ENCODE measurements at places on chromosomes 7 and 10.

DNA sequence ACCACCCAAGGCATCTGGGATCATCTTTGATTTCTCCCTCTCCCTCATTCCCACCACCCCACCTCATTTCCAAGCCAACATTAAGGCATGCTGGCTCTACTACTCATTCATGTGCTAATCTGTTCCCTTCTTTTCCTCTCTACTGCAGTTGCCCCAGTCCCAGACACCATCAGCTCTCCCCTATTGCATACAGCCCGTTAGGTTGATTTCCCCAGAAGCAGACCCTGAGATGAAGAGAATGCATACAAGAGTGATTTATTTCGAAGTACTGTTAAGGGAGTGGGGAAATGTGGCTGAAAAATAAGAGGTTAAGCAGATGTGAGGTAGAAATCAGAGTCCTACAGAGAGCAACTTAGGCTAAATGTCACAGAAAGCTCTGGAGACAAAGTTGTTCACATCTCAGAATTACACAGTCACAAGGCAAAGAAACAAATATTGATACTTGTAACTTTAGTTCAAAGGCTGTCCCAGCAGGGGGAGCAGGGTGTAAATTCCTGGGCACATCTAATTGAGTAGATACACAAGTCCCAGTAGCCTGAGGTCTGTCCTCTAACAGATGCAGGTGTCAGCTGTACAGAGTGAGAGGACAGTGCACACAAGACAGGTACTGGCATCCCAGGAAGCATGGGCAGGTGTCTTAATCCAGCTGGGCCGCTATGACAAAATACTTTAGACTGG lies 20.9 kb downstream of the AKR1D1 start:
- DNase-seq = no peak

DNA sequence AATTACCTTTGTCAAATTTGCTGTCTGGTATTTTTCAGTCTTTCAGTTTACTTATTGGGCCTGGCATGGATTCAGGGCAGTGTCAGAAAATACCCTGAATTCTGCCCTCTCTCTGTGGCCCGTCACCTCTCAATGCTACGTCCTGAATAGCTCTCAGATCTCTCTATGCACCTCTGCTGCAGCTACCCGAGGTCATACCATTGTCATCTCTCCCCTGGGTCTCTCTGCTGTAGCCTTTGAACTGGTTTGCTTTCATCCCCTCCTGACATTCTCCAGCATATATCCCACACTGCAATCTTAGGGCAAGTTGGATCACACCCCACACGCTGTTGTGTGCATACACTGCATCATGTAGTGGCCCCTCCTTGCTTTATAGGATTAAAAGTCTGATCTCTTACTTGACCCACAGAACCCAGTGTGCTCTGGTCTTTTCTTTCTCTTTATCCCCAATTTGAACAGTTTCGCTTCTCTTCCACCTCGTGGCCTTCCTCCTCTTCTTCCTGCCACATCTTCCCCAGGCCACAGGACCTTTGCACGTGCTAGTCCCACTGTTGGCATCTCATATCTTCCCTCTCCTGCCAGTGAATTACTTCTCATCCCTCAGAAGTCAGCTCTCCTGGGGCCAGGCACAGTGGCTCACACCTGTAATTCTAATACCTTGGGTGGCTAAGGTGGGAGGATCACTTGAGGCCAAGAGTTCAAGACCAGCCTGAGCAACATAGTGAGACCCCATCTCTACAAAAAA lies 372.9 kb downstream of the GALNT17 start:
- no peak for DNase-seq

DNA sequence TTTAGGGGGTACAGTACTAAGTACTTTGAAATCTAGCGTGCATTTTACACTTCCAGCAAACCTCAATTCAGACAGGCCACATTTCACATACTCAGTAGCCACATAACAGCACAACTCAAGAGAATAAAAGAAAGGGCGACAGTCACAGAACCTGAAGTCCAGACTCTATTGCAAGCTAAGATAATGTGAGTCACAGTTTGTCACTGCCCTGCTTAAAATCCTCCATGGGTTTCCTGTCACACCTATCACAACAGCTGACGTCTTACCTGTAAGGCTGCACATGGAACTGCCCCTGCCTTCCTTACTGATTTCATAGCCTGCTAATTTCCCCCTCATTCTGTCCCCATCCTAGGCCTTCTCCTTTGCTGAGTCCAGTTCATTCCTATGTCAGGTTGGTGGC lies 16.1 kb upstream of the CDK14 start:
- no peak for DNase-seq

DNA sequence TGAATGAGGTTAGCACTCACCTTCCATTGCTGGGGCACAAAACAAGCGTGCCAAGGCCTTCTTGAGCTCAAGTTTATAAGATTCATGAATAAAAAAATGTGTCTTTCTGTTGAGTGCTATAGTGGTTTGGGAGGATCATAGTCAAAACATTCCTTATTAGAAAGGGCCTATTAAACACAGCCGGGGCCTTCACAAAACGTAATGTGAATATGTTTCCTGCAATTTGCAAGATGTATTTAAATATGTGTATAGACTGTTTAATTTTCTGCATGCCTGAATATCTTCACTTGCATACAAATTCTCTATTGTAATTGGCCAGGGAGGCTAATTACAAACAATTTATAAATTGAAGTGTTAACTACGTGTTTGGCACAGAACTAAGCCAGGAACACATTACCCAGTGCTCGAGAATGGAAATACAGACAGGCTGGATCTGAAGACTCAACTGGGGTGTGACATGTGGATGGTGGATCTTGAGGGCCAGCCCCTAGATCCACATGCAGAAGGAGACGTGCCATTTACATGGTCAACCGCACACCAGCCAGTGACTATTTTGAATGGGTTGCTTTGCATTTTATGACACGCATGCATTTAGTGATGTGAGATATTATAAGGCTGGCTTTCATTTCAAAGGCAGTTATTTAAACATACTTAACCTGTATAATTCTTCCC lies 31.3 kb downstream of the LYZL2 start:
- no peak for DNase-seq

GRCh38 chr7:47738563-47739166 lies 156.8 kb upstream of the TNS3 start:
- no peak for DNase-seq

DNA sequence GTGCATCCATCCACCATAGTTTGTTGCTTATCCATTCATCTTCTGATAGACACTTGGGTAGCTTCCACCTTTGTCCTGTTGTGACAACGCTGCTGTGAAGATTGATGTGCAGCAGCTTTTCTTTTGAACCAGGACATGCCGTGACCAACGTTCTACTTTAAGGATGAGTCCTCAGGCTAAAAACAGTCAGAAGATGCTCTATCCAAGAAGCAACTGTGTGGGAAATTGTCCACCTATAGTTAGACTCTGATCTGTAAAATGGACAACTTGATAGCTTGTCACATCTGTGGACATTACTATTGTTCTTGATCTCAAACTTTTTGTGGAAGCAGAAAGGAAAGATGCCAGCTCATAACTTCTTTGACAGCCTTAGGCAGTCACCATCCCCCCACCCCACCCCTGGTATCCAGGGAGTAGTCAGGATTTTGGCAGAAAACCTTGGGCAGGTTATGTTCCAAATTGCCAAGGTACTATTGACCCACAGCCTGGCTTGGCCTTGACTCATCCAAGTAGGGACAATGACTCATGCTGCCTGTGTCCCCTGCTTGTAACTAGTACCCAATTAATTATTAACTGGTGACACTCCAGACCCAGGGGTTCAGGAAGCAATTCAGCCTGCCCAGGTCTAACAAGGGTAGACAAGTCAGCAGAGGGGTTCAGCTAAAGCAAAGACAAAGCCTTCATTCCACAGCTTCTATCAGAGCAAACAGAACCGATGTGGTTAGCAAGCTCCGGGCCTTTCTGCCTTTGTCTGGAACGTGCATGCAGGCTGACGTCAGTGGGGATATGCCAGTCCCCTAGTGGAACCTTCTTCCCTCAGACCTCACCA lies 99.6 kb upstream of the ANLN start:
- no peak for DNase-seq
